ENCODE measurements at places on chromosomes 13 and 19.
A peak's percentile ranks its signal among the peaks of the same experiment; 100 is the strongest.

GRCh38 chr13:23292586-23292985, 111.8 kb downstream of the SGCG start:
- no peak for DNase-seq

- no peak for DNase-seq
Observed at GRCh38 chr13:97468331-97468730, 34.4 kb downstream of the RAP2A start.

DNA sequence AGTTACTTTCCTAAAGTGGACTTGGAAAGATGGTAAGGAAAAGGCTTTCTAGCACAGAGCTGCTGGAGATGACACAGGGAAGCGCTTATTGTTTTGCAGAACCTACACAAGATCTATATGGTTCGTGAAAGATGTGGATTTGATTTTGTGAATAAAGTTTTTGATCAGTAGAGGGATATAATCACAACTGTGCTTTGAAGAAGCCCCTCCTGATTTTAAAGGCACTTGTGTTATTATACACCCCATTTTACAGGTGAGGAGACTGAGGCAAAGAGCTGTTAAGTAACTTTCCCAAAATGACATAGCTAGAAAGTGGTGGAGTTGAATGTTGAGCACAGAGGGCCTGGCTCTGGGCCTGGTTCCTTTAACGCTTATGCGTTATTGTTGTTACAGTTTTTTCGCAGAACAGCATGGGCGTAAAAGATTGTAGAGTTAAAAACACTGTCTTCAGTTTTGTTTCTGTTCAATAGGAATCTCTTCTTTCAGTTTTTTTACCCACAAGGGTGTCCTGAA, 1.4 kb downstream of the TDRD3 start:
- DNase-seq: no peak

DNA sequence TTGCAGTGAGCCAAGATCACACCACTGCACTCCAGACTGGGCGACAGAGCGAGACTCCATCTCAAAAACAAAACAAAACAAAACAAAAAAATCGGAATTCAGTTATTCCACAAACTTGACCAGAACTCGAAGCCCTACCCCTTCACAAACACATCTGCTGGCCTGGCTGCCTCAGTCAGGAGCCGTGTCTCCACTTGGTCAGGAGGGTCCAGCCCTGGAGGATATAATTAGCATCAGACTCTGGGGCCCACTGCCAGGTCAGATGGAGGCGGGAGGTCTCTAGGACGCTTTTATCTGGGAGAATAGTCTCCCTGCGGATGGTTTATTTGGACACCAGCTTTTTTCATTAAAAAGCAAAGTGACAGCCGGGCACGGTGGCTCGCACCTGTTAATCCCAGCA, 8.0 kb downstream of the ELL start:
- DNase-seq: no peak

DNA sequence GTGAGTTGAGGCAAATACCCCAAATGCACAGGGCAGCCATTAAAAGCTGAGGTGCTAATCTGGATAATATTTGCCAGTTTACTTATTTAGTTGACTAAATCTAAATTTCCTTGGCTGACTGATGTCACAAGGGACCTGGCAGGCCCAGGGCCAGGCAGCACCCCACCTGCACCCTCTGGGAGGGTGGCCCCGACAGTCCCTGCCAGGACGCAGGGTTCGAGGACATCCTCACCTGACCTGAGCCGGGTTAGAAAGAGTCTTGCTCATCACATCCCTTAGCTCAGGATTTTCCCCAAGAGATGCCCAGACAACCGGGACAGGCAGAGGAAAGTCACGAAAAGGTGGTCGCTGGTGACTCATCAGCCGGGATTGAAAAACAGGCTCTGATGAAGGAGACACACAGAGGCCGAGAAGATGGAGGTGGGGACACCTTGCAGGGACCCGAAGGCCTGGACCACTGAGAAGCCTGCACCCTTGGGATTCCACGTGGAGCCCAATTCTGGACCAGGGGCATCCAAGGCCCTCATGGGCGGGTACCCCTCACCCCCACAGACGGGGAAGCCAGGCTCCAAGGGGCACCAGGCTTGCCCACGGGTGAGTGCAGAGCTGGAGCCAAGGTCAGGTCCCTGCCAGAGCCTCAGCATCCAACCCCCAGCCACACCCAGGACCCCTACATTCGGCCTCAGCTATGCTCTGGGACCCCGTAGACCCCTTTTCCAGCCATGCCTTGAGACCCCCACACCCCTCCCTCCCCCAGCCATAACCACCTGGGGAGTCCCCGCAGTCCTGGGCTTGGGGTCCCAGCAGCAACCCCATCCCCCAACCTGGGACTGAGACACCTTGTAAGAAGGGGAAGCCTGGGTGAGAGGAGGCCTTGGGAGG, 103.2 kb downstream of the SOX1 start:
- DNase-seq: no peak

DNA sequence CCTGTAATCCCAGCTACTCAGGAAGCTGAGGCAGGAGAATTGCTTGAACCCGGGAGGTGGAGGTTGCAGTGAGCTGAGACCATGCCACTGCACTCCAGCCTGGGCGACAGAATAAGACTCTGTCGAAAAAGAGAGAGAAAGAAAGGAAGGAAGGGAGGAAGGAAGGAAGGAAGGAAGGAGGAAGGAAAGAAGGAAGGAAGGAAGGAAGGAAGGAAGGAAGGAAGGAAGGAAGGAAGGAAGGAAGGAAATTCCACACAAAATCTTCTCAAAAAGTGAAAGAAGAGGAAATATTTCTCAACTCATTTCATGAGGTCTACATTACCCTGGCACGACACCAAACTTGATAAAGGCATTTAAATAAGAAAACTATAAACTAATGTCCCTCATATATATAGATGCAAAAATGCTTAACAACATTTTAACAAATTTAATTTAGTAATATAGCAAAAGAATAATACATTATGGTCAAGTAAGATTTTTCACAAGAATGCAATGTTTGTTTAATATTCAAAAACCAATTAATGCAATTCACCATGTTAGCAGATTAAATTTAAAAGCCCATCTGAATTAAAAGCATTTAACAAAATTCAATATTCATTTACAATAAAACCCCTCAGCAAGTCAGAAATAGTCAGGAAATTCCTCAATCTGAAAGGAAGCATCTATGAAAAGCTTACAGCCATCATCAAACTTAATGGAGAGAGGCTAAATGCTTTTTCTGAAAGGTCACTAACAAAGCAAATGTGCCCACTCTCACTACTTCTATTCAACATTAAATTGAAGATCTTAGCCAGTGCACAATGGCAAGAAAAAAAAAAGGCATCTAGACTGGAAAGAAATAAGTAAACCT, 12.0 kb upstream of the CPB2 start:
- no peak for DNase-seq

DNA sequence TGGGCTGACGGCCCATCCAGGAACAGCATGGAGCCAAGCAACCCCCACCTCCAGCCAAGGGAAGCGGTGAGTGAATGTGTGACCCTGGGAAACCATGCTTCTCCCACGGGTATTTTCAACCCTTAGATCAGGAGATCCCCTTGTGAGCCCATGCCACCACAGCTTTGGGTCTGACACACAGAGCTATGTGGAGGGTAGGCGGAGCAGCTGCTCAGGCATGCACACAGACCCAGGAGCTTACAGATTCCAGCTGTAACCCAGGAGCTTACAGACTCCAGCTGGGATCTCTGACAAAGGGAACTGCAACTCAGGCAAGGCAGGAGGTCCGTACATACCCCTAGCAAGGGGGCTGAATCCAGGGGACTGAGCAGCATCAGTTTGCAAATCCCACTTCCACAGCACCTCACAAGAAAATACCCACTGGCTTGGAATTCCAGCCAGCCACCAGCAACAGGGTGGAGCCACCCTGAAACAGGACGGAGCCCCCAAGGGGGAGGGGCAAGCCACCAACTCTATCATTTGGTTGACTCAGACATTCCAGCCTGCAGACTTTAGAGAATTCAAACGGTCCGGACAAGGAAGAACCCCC, 40.8 kb upstream of the RFXAP start:
- peak; percentile 84 for DNase-seq

GRCh38 chr19:47699360-47699917, 13.8 kb upstream of the EHD2 start:
- DNase-seq: no peak

GRCh38 chr13:93767180-93767916, 540.7 kb downstream of the GPC6 start:
- no peak for DNase-seq

- DNase-seq: no peak
Observed at GRCh38 chr13:93794197-93794885, 567.7 kb downstream of the GPC6 start.

DNA sequence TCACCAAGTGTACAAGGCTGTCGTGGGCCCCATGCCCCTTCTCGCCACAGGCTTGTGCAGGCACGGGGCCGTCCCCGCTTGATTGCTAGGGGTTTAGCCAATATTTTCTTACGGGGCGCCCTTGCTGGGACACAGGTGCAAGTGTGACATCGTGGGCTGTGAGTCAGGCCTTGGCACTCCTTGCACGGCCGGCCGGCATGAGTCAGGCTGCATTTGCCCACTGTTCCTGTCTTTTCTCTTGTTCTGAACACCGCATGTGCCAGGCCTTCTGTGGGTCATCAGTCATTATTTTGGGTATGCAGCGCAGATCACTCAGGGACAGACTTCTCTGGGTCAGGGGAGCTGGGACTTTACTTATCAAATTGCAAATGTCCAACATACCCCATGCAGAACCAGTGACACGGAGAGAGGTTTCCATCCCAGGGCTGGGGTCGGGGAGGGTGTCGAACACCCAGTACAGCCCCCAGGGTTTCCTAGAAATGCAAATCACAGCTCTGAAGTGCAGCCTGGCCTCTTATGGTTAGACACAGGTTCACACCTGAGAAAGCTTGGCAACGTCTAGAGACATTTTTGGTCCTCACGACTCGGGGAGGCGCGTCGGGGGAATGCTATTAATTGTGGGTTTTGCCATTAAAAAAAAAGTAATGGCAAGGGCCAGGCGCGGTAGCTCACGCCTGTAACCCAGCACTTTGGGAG, 22.5 kb upstream of the KLF2 start:
- DNase-seq: no peak

Measured in non-pigmented ciliary epithelial cell (primary cell).